Activated gamma-delta T cell (primary cell): ENCODE measurements at places on chromosomes 13 and 19.

- DNase-seq, result peak; percentile 20
These were observed 33.0 kb downstream of the GJA3 start for GRCh38 chr13:20127562-20128458.

- no peak for DNase-seq
These were observed 1.7 kb upstream of the CADM4 start for GRCh38 chr19:43641333-43641732.

- no peak for DNase-seq
These were observed 231.5 kb upstream of the KLHL1 start for GRCh38 chr13:70339738-70340137.

- no peak for DNase-seq
These were observed 200.9 kb upstream of the TMTC4 start for GRCh38 chr13:100875392-100876043.

GRCh38 chr19:40744554-40745401 is 5.5 kb downstream of the ACTMAP start:
- DNase-seq, result no peak

DNA sequence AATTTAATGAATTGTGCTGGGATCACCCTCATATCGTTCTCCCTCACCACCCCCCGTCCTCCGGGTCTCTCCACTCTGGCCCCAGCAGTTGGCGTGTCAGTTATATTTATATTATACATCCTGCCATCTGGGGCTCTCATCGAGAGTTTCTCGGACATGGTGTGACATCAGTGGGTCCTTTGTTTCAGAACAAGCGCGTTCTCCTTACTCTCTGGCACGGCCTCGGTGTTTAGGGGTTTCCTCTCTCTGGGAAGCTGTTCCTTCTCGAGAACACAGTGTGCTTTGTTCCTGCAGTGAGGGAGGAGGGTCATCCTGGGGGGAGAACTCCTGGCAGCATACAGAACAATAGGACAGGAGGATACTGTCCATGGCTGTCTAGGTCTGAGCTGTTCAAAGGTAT is 9.8 kb upstream of the MCF2L start:
- DNase-seq, result no peak

GRCh38 chr19:48330012-48330681 is 4.8 kb downstream of the EMP3 start:
- peak; percentile 61 for DNase-seq

GRCh38 chr19:23410155-23410554 is 14.9 kb upstream of the ZNF91 start:
- DNase-seq, result no peak

DNA sequence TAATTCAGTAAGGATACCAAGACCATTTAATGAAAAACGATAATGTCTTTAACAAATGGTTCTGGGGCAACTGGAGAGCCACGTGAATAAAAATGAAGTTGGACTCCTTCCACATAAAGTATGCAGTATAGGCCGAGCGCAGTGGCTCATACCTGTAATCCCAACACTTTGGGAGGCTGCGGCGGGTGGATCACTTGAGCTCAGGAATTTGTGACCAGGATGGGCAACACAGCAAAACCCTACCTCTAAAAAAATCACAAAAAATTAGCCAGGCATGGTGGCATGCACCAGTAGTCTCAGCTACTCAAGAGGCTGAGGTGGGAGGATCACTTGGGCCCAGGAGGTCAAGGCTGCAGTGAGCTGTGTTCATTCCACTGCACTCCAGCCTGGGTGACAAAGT is 20.6 kb upstream of the CD33 start:
- no peak for DNase-seq

GRCh38 chr19:29422486-29423085 is 103.2 kb upstream of the VSTM2B start:
- DNase-seq, result no peak

DNA sequence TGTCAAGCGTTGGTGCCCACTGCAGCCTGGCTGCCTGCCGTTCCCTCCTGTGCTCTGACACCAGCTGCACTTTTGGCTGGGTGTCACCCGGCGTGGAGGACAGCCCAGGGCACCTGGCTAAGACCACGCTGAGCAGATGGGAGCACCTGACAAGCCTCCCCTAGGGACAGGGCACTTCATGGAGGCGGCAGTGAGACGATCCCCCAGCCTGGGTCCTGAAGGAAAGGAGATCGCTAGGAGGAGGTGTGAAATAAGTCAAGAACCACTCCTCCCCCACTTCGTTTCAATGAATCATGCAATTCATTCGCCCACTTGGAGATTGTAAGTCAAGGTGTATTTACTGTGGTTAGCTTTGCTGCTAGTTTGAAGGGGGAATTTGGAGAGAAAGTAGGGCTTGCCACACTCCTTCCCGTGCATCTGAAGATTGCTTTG is 38.8 kb downstream of the VSTM2B start:
- DNase-seq, result no peak

DNA sequence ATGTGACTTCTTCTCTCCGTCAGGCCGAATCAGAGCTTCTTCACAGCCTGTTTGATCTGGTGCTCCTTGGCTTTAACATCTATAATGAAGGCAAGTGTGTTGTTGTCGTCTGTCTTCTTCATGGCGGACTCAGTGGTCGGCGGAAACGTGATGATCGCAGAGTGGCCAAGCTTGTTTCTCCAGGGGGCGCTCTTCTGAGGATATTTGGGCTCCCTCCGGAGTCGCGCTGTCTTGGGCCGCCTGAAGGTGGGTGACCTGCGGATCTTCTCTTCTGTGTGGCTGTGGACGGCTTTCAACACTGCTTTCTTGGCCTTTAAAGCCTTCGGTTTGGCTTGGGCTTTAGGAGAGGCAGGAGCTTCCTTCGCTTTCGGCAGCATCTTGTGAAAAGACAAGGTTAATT is 9.8 kb downstream of the TPRX1 start:
- DNase-seq, result no peak

DNA sequence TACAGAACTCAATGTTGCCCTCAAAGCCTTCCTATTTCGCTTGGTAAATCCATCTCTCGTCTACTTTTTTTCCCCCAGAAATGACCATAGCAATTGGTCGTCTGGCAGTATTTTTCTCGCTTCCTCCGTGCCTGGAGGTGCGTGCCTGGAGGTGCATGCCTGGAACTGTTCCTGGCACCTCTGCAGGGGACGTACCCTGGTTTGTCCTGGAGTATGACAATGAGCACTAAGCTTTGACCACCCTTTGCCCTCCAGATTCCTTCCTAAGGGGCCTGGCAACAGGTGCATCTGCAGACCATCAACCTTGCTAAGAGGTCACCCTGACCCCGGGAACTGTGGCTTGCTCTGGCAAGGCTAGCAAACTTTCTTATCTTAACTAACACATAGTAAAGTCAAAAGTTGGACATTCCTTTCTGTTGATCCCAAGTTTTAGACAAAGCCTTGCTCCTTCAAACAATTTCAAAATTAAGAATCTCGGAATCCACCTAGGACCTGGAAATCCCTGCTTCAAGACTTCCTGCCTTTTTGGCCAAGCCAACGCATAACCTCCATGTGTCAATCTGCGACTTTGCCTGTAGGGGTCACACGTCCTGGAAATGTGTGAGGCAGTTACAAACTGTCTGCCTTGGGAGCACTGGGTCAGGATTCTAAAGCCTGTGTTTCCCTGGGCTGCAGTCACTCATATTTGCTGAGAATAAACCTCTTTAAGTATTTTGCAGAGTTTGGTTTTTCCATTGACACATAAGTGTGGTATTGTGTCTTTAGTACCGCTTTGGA is 28.8 kb upstream of the TUBGCP3 start:
- DNase-seq, result no peak

- DNase-seq, result no peak
These were observed 48.6 kb downstream of the MRPL57 start for GRCh38 chr13:21225082-21225481.

DNA sequence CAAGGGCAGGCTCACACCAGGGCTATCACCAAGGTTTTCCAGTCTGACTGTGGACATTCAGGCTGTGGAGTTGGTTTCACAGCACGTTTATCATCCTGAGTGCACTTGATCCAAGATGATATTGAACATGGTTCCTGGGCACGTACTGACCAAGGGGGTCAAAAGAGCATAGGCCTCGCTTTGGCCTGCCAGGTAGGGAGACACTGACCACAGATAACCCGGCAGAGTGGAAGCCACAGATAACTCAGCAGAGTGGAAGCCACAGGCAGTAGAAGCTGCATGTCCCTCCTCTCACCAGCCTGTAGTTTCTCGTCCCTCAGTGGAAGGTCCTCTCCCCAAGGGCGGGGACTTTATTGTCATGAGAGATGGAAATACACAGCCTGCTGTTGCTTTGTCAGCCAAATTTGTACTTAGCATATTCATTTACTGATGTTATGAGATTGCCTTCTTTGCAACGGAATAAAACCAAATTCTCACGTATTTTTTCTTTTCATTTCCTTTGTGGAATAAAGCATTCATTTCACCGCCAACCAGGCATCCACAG is 8.8 kb upstream of the KRTDAP start:
- no peak for DNase-seq

GRCh38 chr13:56189439-56189838 is 951.3 kb upstream of the PRR20A start:
- no peak for DNase-seq

GRCh38 chr13:80242728-80243427 is 98.0 kb downstream of the SPRY2 start:
- no peak for DNase-seq

DNA sequence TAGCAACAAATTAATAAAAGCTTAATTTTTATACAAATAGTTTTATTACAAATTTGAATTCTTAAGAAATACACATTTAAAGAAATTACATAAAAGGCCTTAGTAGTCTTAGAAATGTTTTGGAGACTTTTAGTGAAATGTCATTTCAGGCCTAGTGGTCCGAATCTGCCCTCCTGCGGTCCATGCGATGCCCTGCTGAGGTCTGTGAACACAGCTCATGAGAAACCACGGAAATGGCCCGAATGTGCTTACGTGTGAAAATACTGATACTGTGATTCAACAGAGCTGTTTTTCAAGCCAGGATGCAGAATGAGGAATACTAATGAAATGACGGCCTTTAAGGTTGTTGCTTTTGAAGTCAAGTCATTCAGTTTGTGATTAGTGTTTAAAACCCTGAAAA is 157.9 kb downstream of the COL4A1 start:
- DNase-seq, result no peak

GRCh38 chr13:99733346-99733745 is 232.1 kb downstream of the TM9SF2 start:
- no peak for DNase-seq

- DNase-seq, result no peak
These were observed 252.7 kb downstream of the TEX29 start for GRCh38 chr13:111572956-111573761.

GRCh38 chr19:2336528-2337328 is 8.2 kb downstream of the SPPL2B start:
- no peak for DNase-seq

DNA sequence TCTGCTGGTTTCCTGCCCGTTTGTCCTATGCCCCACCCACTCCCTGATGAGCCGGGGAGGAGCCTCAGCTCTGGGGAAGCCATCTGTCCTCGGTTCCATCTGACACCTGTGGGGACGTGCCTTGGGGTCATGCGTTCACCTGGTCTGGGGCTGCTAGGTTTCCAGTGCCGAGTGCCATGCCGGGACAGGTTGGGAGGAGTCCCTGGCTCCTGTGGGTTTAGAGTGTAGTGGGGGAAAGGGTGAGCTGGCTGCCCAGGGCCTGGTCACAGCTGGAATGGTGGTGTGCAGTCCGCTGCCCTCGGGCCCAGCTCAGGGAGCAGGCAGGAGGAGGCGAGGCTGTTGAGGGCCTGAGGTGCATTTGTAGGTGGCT is 2.5 kb downstream of the KDM4B start:
- no peak for DNase-seq

- no peak for DNase-seq
These were observed 9.4 kb downstream of the NLRP7 start for GRCh38 chr19:54937926-54938325.

DNA sequence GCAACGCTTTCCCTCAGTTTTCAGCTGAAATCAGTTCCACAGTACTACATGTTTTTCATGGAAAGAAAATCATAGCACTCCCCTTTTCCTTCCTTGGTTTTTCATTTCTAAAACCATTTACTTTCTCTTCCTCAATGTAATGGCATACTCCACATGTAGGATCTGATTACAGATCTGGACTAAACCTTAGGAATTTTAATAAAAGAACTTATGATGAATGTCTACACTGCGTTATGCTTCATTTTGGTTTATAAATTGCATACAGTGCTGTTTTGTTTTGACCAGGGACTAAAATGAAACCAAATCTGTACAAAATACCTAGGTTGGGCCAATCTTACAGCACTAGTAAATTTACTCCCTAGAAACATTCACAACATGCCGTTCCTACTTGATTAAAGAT is 589.9 kb downstream of the TBC1D4 start:
- DNase-seq, result no peak

DNA sequence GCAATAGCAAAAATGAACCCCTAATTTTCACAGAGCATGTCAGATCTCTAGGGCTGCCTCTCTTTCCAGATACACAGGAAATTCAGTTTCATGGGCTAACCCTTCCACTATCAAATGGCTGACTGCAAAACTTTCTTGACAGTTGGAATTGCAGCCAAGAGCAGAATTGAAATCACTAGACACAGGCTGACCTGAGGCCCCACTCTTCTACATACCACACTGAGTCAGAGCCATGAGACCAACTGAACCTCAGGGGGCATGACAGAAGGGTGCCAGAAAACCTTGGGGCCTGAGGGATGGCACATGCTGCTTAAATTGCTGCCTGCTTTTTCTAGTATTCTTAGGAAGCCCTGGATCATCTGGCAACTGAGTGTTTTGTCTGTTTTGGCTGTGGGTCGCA is 1.7 kb upstream of the DLEU7 start:
- DNase-seq, result no peak

DNA sequence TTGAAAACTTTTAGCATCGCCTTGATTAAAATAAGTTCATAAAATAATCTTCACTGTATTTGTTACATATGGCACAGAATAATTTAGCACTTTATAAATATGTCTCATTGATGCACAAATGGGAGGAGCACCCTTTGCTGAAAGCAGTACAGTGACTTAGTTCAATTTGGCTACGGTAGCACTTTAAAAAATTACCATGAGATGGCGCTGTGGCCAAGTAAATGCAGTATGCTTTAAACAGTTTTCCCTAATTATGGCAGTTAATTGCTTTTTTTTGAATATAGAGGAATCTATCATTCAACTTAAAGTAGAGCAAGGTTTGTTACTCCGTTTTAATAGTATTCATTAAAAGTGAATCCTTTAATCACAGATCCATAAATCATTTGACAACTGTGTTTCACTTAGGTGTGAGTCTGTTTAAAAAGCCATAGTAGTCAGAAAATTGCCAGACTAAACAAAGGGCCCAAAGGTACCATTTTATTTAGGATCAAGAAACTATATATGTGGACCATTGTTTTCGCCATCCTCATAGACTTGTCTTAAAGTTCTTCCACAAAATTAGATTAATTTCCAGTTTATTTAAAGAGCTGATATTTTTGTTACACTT is 34.7 kb upstream of the ESD start:
- DNase-seq, result no peak
